NCI-H345 (cell line): ENCODE measurements at places on chromosomes 4 and X.
A peak's percentile ranks its signal among the peaks of the same experiment; 100 is the strongest.

- DNase-seq: peak; percentile 11
These were observed 46.4 kb downstream of the PAGE2 start for GRCh38 chrX:55135171-55135570.

- DNase-seq: no peak
These were observed 153.4 kb downstream of the FSTL5 start for GRCh38 chr4:162010362-162010761.

GRCh38 chr4:147597561-147597960 lies 19.6 kb upstream of the TMEM184C start:
- no peak for DNase-seq

GRCh38 chr4:123599920-123600810 lies 203.6 kb downstream of the SPRY1 start:
- DNase-seq: peak; percentile 36

- no peak for DNase-seq
These were observed 14.1 kb upstream of the USO1 start for GRCh38 chr4:75710246-75710645.

GRCh38 chr4:103915224-103915869 lies 195.6 kb upstream of the TACR3 start:
- DNase-seq: peak; percentile 17

GRCh38 chr4:161160718-161161117 lies 1003.1 kb downstream of the FSTL5 start:
- DNase-seq: no peak

DNA sequence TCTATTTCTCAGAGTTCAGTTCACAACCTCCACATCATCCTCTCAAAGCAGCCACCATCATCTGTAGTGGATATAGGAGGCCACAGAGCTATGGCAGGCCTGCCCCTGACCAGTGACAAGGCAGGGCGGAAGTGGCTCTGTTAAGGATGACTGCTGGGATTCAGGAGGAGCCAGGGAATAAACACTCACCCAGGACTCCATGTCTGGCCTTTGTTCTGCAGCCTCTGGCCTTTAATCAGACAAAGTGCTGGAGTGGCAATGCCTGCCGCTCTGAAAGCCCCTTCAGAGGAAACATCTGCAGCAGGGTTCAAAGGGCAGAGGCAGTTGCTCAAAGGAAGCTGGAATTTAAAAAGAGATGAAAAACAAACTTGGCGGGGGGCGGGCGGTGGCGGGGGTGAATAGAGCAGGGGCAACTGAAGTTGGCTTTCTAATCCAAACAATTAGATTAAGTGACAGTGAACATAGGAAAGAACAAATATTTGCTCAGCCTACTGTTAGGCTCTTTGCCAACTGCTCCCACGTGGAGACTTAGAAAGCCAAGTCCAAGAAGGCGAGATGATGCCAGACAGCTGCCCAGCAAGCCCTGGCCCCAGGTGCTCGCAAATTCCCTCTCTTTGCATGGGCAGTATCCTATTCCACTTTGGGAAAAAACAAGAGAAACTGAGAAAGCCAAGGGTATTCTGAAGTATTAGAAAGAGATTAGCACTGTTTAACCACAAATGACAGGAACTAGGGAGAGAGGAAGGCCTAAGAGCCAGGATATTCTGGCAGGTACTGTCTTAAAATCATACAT lies 5.5 kb downstream of the MPP1 start:
- DNase-seq: peak; percentile 91

GRCh38 chr4:21366312-21366711 lies 582.3 kb downstream of the KCNIP4 start:
- DNase-seq: no peak

DNA sequence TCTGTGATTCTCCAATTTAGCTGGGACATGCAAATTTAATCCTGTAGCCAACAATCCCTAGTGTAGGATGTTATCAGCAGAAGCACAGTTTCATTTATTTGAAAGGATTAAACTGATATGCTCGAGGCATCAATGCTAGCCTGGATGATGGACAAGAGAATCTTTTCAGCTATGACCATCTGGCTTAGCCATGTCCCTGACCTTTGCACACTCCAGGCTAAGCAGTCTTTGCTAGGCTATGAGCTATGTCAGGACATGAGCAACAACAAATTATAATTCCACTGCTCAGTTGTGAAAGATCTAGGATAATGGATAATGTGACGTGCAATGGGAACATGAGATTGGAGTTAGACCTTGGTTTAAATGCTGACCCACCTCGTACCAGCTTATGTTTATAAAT lies 32.0 kb downstream of the NPY1R start:
- no peak for DNase-seq

GRCh38 chrX:20498851-20499635 lies 232.3 kb upstream of the RPS6KA3 start:
- no peak for DNase-seq

GRCh38 chr4:10893395-10893794 lies 208.8 kb upstream of the CLNK start:
- no peak for DNase-seq

GRCh38 chr4:100977746-100978397 lies 369.5 kb downstream of the PPP3CA start:
- no peak for DNase-seq

- no peak for DNase-seq
These were observed 562.7 kb downstream of the RPA4 start for GRCh38 chrX:97446298-97446882.

DNA sequence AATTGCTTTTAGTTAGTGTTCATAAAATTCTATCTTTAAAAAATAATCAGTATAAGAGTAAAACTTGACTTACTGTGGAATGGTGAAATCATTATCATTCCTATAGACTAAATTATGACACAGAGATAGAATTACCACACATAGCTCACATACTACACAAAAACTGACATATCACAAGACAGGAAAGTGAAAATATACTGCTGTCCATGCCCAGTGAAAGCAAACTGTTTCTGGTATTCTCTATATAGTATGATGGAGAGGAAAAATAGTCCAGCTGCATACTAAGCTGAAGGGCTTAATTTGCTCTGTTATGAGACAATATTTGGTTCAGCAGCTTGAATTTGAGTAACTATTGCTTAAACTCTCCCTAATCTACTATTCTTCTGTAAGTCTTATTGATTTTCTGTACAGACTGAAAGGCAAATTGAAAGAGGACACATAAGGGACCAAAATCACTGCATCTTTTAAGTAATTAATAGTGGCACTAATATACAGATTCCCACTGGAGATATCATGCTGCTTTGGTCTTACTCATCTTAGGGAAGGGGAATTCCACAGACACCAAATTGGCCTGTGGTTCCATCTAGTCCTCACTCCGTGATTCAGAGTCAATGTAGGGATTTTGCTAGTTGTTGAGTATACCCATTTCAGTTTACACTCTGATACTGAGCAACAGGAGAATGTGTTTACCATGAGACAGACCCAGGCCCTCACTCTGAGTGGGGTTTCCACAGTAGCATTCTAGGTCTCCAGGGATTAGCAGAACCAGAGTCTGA lies 47.4 kb upstream of the AGA start:
- no peak for DNase-seq

DNA sequence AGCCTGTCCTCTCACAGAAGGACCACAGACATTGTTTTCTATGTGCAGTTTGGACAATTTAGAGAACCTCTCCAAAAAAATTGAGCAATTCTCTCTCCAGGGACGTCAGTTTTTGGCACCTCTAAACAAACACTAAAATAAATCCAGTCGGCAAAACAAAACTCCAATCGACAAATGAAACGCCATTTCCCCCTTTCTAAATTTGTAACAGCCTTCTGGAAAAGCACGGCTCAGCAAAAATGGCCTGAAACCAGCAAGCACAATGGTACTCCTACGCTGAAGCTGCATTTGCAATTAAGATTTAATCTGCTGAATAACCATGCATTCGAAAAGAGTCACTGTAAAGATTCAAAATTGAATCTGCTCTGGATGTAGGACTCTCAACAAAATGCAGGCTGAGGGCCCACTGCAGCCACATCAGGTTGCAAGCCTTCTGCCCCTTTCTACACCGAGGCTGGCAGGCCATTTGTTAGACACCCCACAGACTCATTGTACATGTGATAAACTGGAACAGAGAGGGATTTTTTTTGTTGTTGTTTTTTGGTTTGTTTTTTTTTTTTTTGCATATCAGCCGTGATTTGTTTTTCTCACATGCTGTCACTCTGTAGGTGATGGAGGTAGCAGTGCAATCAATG lies 79.9 kb upstream of the MAP3K15 start:
- no peak for DNase-seq

DNA sequence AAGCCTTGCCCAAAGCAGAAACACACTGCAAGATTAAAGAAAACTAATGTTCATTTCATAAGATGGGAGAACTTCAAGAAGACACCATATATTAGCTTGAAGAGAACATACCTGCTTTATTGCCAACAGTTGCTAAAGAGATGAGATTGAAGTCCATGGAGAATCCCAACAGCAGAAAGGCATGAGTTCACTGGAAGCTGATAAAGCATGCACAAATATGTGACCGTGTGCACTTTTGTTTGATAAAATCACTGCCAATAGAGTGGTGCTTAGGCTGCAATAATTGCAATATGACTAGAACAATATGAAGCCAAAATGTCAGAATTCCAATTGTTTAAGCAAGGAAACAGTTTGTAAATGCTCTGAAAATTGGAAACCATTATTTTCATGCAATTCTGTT lies 125.9 kb upstream of the PPARGC1A start:
- no peak for DNase-seq

GRCh38 chrX:37388413-37388812 lies 39.2 kb downstream of the PRRG1 start:
- no peak for DNase-seq

- DNase-seq: no peak
These were observed 20.4 kb downstream of the BMP2K start for GRCh38 chr4:78796526-78796925.

GRCh38 chrX:106952988-106953387 lies 32.8 kb downstream of the CLDN2 start:
- no peak for DNase-seq

GRCh38 chr4:38674258-38675144 lies 10.5 kb downstream of the KLF3 start:
- no peak for DNase-seq

DNA sequence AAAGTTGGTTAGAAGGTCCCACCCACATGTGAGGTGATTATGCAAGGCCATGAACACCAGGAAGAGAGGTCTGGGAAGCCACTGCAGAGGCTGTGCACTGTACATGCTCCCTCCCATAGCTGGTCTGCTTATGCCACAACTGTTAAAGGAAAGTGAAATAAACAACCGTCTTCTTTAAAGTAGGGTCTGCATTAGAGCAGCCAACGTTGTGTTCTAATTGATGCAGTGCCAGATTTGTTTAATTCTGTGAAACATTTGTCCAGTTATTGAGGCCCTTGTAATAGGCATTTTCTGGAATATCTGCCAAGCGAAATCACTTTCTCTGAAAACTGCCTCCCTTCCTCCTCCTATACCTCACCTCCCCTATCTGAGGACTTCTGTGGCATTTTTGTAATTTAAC lies 224.0 kb upstream of the LNX1 start:
- DNase-seq: no peak

DNA sequence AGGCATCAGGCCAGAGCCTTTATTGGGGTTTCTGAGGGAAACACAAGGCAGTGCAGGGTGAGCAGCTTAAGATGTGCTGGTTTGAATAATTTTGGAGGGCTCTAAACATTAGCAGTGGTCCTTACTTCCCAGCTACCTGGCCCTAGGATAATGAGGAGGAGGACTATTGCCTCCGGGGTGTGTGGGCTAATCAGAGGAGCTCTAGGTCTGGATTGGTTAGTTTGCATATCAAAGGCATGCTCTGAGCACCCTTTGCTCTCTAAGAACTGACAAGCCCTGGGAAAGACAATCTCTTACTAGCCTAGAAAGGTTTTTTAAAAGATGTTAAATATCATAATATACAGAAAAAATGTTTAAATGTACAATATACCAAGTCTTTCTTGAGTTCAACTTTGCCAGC lies 58.4 kb downstream of the RXFP1 start:
- DNase-seq: no peak

DNA sequence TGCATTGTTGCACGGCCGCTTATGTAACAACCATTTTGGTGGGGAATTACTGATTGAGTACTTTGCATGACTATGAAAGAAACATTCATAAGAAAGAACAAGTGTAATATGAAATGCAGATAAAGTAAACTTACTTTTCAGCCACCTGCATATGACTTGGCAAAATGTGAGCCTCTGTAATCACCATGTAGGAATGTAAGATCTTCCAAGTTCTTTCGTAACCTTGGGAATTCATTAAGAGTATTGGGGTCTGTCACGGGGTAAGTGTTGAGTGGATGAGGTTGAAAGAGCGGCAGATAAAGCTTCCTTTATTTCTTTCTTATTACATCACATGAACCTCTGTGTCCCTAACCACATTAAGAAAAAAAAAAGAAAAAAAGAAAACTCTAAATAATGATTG lies 348.5 kb upstream of the NR3C2 start:
- no peak for DNase-seq

DNA sequence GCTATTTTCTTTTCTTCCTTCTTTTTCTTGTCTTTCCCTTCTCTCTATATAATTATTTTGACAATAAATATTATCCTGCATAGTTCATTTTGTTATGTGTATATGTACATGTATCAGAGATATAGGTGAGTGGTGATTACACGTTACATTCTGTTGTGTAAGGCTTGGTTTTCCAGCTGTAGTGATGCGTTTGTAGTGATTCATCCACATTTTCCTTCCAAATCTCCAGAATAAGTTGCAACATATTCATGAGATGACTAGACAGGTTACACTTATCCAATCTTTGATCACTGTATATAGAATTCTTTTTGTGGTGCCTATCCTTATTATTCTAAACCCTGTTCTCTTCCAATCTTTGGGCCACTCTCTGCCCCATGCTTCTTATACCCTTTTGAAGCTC lies 540.2 kb downstream of the GBA3 start:
- no peak for DNase-seq

GRCh38 chr4:96993560-96993959 lies 1149.7 kb downstream of the STPG2 start:
- no peak for DNase-seq

- no peak for DNase-seq
These were observed 55.0 kb downstream of the PRPS1 start for GRCh38 chrX:107683124-107683895.

DNA sequence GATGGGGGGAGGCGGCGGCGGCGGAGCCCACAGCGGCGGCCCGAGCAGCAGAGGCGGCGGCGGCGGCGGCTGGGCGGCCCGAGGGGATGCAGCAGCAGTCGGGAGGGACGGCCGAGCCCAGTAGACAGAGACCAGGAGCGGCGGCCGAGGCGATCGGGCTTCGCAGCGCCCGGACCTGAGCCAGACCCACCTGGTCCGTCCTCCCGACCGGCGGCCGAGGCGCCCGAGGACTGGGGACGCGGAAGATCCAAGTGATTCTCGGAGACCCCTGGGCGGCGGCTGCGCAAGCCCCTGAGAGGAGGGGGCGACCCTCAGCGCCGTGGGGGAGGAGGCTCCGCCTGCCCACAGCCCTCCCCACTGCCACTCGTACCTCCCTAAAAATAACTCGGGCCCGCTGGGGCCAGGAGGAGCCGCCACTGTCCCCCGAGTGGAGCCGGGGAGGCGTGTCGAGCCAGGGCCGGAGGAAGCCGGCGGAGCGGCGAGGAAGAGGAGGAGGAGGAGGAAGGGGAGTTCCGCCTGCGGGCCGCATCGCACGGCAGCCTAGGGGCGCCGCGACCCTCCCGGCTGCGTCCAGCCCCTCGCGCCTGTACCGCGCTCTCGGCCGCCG lies 608 bp downstream of the RAPGEF2 start:
- DNase-seq: no peak
